ENCODE measurements at places on chromosomes 3 and 15.

- DNase-seq: no peak
Observed at GRCh38 chr3:141275511-141275910, 43.9 kb downstream of the PXYLP1 start.

- DNase-seq: no peak
Observed at GRCh38 chr15:88243895-88244787, 12.4 kb downstream of the NTRK3 start.

DNA sequence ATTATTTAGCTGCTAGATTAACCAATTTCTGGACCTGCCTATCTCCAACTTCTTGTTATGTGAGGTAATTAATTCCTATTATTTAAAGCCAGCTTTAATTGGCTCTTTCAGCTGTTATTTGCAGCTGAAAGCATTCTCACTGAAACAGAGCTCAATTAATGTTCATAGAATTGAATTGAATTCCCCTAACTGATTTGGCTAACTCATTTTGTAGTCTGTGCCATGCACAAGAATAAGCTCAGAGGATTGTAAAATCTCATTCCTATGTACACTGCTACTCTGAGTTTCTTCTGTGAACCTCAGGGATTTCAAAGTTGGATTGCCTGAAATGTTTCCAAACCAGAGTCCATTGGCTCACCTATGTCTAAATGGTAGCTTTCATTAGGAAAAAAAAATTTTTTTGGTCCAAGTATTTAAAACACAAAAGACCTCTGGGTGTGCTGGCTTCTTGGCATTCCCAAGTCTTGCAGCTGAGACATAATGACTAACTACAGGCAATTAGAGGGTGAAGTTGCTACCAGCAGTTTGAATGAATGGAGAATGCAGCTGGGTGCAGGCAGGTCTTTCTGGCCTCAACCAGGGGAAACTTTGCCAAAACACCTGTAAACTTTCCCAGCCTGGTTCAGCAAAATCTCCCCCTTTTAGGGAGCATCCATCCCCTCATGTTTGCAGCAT is 134.3 kb downstream of the EDEM1 start:
- no peak for DNase-seq

DNA sequence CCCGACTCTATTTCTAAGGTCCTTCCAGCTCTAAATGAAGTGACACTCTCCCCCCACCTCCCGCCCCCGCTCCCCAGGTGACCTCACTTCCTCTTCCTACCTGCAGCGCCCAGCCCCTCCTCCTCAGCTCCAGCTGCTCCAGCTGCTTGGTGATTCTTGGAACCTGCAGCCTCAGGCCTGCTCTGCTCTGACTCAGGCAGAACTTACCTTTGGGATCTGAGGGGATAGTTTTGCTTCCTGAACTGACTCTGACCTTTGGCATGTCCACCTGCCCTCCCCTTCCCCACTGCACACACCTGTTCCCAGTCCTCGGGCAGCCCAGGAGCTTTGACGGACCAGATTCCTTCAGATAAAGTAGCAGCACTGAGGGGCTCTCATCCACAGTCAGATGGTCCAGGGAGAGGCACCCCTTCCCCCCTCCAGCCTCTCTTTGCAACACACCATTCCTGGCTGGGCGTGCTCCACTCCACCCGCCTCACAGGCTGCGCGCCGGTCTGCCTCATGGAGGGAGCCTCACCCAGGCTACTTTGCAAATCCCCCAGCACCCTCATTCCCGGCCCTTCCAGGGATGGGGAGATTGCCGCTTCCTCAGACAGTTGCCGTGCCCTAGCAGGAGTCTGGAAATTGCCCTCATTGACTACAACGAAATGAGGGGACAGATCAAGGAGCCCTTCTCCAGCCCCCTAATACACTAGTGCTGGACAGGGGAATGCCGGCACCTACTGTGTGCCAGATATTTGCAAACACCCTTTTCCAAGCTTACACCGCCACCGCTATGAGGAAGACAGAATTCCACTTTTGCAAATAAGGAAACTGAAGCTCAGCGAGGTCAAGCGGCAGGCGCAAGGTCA is 692 bp upstream of the C15orf39 start:
- DNase-seq: no peak

GRCh38 chr3:69199942-69200341 is 77.5 kb upstream of the LMOD3 start:
- no peak for DNase-seq

- no peak for DNase-seq
Observed at GRCh38 chr3:115836944-115837343, 213.6 kb downstream of the GAP43 start.

GRCh38 chr3:112806903-112807302 is 39.8 kb downstream of the CD200R1L start:
- no peak for DNase-seq

DNA sequence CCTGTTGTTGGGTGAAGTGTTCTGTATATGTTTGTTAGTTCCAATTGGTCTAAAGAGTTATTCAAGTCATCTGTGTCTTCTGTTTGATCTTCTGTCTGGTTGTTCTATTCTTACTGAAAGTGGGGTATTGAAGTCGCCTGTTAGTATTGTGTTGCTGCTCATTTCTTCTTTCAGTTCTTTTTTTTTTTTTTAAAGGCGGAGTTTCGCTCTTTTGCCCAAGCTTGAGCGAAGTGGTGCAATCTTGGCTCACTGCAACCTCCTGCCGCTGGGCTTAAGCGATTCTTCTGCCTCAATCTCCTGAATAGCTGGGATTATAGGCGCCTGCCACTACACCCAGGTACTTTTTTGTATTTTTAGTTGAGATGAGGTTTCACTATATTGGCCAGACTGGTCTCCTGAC is 23.5 kb downstream of the PFN2 start:
- DNase-seq: no peak

- DNase-seq: no peak
Observed at GRCh38 chr3:52112056-52112455, 42.2 kb downstream of the POC1A start.
